ENCODE measurements at places on chromosomes 5 and 9.

- DNase-seq: no peak
Measured at GRCh38 chr5:65816729-65817128, 94.7 kb downstream of the NLN start.

- no peak for DNase-seq
Measured at GRCh38 chr9:11374926-11375325, 762.1 kb upstream of the PTPRD start.

DNA sequence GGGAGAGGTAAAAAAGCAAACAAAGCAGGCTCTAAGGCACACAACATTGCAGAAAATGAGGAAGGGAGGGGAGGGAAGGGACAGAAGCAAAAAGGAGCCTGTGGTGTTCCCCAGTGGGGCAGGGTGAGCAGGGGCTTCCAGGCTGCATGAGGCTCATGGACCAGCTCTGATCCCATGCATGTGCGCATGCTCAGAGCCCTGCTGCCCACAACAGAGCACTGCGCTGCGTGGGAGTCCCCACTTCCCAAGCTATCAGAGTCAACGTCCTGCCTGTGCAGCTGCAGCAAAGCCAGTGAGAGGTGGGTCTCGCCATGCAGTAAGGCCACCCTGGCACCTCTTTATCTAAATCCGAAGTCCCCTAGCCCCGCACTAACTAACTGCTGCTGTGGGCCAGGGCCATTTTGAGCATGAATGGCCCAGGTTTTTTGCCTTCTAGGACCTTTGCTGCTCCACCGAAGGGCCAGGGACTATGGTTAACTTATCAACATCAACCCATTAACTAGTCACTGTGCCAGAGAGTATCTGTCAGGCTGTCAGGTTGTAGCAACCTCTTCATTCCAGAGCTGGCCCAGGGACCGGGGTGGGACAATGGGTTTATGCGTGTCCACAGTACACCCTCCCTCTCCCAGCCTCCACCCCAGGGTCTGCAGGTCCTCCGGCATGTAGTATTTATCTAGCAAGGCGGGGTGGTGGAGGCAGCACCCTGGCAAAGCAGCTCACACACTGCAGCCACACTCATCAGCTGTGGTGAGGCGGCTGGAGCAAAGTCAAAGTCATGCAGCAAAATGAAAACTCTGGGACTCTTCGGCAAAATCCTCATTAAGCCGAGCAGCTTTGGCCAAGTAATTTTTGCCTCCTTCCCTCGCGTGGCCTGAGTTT is 123.6 kb downstream of the SAXO1 start:
- no peak for DNase-seq

GRCh38 chr5:96374653-96375052 is 58.4 kb downstream of the PCSK1 start:
- DNase-seq: no peak

DNA sequence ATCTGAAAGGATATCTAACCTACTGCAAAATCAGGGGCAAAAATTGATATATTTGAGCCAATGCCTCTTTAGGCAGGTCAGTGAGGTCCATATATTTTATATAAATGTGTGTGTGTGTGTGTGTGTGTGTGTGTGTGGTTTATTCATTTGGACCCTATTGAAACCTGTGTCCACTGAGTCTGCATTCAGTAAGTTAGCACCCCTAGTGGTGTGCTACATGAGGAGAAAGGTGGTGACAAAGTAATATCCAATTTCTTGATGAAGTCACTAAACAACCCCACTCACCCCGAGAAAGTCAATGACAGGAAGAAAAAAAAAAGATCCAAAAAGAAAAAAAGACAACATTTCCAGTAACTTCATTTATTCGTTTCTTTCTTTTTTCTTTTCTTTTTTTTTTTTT is 4.1 kb downstream of the FBXW11 start:
- DNase-seq: no peak

DNA sequence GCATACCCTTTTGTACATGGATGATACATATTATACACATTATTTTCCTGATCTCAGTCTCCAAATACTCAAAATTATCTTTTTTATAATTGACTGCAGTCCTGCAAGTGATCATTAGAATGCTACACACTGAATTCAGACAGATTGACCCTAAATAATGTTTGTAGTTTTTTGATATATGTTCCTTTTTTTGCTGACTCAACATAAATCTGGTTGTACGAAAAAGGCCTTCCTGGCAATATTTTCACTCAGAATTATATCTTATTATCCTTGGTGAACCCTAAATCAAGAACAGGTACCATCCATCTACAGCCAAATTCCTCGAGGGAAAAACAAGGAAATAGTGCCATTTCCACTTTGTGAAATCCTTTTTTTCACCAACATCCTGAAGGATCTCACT is 105.6 kb upstream of the RASGRF2 start:
- DNase-seq: no peak

- DNase-seq: no peak
Measured at GRCh38 chr9:14215614-14216013, 98.3 kb downstream of the NFIB start.

DNA sequence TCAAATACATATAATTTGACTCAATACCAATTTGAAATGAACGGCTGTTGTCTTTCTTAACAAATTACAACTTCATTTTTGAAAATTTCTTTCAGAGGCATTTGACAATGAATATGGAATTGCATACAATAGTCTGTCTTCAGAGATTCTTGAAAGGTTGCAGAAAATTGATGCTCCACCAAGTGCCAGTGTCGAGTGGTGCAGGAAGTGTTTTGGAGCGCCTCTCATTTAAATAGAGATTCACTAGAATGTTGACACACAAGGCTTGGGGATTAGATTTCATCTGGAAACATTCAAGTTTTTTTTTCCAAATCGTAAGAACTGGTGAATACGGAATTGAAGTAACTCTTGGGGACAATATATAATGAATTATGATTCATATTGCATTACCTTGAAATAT is 8.1 kb downstream of the RPS6 start:
- DNase-seq: no peak

GRCh38 chr9:33182519-33182918 is 15.4 kb upstream of the B4GALT1 start:
- DNase-seq: no peak

DNA sequence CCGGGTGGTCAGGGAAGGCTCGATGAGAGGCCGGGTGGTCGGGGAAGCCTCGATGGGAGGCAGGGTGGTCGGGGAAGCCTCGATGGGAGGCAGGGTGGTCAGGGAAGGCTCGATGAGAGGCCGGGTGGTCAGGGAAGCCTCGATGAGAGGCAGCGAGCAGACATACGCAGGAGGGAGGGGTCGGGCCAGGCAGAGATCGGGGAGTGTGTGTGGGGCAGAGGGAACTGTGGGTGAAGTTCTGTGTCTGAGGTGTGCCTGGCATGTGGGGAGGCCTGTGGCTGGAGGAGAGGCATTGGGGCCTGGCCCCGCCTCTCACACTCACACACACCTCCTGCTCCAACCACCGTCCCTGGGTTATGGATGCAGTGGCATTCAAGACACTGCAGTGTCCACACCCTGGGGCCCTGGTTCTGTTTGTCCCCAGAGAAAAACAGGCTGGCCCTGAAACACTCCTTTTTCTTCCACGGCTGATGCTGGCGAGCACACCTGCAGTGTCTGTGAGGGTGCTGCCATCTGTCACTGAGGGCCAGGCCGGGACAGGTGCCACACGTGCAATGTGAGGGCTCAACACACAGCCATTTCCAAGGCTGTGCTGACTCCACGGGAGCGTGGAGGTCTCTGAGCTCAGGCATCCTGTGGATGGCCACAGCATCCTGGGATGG is 6.5 kb upstream of the PLEKHG4B start:
- DNase-seq: no peak

- DNase-seq: no peak
Measured at GRCh38 chr5:149519601-149520000, 31.6 kb downstream of the CSNK1A1 start.

All from 8988T (cell line).